Activated naive CD8-positive, alpha-beta T cell treated with anti-CD3 and anti-CD28 coated beads, Interleukin-2, amount 10 ng/mL, durations not matched to agents 7 days and 5 days (primary cell): ENCODE measurements at places on chromosomes 5 and 9. TPM values are rescaled to one million over a fixed set of nuclear protein-coding genes. Genes with fewer than 3 reads are reported as not detected.

RFX3 gene
- total RNA-seq, result 16.2 TPM

GRCh38 chr9:38699337-38699736, 20.6 kb downstream of the FAM240B start:
- H3K4me3 ChIP-seq, result no peak overlapping the region
- no peak overlapping the region for H3K27ac ChIP-seq
- no peak for DNase-seq
- no peaks in the 10 kb centered on the region for H3K36me3 ChIP-seq

DNA sequence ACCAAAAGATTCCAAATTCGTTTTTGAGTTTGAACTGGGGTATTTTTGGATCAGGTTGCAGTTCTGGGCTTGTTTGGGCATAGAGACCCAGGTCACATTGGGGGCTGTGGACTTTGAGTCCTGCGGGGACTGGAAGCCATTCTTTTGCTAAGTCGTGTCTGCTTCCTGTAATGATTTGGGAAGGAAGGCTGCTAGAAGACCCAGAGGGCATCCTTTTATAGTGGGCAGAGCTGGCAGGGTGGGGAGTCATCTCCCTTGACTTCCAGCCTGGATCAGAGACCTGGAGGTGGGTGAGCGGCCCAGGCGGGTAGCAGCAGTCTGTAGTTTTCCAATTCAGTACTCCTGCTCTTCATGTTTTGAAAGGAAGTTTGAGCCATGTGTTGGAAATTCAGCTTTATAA, 11.3 kb downstream of the ZNF618 start:
- no peak for DNase-seq
- H3K4me1 ChIP-seq, result peaks cover 14% of the 10 kb centered on the region
- H3K27me3 ChIP-seq, result peaks cover 8% of the 10 kb centered on the region
- peaks cover 2% of the 10 kb centered on the region for H3K36me3 ChIP-seq

FREM1 gene
- not detected for total RNA-seq

GRCh38 chr5:58606064-58606463, 23.2 kb downstream of the RAB3C start:
- no peak for DNase-seq
- H3K27ac ChIP-seq, result no peak overlapping the region
- no peaks in the 10 kb centered on the region for H3K4me1 ChIP-seq
- H3K36me3 ChIP-seq, result no peaks in the 10 kb centered on the region
- H3K27me3 ChIP-seq, result no peaks in the 10 kb centered on the region
- H3K4me3 ChIP-seq, result no peak overlapping the region

DMRT3 gene
- not detected for total RNA-seq
